Kidney (tissue), 22 donors: ENCODE measurements at places on chromosomes 3 and 15.

GRCh38 chr15:43330780-43331087, 361 bp upstream of the LCMT2 start:
- DNase-seq: no peak

DNA sequence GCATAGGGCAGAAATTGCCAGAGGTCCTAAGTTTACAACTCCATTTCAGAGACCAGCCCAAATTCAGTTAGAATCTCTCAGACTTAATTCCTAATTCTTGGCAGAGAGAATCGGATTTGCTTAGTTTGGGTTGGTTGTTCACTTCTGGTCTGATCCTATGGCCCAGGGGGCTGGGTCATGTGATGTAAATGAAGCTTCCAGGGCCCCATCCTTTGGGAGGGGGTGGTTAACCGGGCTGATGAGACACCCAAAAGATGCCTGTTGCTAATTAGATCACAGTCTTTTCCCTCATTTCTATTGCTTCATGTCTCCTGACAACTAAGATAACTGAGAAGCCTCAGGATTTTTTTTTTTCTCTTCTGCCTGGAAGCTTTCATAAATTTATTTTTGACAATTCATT, 11.1 kb upstream of the ZNF620 start:
- DNase-seq: no peak

- DNase-seq: no peak
Measured at GRCh38 chr3:107760144-107760543, 237.4 kb downstream of the BBX start.

GRCh38 chr3:152706991-152707713, 127.8 kb upstream of the P2RY1 start:
- no peak for DNase-seq

GRCh38 chr3:18559331-18559842, 134.2 kb upstream of the SATB1 start:
- no peak for DNase-seq

GRCh38 chr3:170610321-170610884, 24.5 kb upstream of the SLC7A14 start:
- no peak for DNase-seq

DNA sequence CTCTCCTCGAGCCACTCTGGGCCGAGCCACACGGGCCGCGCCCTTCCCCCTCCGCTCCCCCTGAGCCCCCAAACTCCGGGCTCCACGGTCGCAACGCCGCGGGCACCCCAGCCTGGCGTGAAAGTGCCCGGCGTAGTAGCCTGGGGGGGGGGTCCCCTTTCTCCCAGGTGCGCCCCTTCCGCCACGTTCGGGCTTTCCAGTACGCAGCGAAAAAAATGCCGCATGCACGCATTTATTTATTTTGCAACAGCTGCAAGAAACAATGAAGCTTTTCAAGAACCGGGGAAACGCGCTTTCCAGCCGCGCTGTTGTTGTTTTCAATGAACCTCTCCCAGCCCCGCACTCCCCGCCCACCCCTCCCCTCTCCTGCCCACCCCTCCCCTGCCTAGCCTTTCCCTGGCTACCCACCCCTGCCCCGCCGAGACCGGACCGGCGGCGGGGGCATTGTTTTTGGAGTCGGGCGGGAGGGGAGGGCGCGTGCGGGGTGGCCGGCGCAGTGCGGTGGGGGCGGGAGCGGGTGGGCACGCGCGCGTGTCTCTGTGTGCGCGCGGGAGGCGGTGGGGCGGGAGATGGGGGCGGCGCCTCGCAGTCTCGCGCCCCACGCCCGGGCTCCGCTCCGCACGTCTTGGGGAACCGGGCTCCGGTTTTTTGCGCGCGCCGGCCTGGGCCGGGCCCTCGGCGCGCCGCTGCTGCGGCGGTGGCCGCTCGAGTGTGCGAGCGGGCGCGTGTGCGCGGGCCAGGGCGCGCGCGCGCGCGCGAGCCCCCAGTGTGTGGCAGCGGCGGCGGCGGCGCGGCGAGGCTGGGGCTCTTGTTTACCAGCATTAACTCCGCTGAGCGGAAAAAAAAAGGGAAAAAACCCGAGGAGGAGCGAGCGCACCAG, at the start of gene IGF1R:
TSS of gene IGF1R (plus strand) at position 766 of the 880 bp plus-strand sequence. CDS start 1,043 bp downstream, outside the sequence.
- DNase-seq: peak; percentile 93

GRCh38 chr15:58738046-58738707, 11.3 kb downstream of the ADAM10 start:
- no peak for DNase-seq

DNA sequence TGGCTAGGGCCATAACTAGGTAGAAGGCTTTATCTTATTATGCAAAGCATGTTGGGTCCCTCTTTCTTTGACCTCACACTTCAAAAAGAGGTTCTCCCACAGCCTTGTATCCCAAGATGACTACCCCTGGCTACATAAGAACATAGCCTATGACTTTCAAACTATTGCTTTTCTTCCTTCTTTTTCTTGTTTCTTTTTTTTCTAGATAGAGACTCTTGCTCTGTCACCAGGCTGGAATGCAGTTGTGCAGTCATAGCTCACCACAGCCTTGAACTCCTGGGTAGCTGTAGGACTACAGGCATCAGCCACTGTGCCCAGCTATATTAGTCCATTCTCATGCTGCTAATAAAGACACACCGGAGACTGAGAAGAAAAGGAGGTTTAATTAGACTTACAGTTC, 47.2 kb downstream of the DIPK2A start:
- DNase-seq: no peak

- DNase-seq: no peak
Measured at GRCh38 chr3:7734456-7734855, 767.2 kb upstream of the LMCD1 start.

GRCh38 chr3:37680401-37680800, 181.3 kb upstream of the CTDSPL start:
- DNase-seq: no peak

- DNase-seq: no peak
Measured at GRCh38 chr3:37531066-37531720, 330.5 kb upstream of the CTDSPL start.

DNA sequence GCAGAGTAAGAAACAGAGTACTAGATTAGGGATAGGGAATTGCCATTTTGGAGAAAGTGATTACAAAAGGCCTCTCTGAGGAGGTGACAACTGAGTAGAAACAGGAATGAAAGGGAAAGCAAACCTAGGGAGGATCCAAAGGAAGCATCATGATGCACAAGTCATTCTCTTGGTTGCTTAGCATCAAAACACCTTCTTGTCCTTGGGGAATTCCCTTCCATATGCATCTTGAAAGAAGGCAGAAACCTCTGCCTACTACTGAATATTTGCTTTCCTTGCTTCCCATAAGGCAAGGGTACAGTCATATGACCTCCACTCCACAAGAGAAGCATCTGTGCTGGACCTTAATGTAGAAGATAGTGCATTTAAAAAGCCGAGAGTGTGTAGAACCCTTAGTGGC, 24.1 kb downstream of the GABPB1 start:
- DNase-seq: no peak

- no peak for DNase-seq
Measured at GRCh38 chr3:37096288-37096687, 78.1 kb downstream of the LRRFIP2 start.

DNA sequence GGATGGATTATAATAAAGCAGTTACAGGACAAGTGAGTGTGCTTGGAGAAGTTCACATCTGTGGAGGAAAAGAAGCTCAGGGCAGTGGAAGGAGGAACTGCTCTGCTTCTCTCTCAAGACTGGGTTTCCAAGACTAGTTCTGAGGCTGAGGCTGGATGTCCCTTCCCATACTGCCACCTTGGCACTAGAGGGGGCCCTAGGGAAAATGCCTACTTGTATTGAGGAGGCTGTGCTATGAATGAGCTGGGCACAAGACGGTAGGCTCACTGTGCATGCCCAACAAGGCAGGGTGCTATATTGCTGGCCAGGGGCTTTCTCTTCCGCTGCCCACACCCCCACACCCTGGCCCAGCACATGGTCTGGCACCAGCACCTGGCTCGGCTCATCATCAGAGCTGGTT, 65.2 kb downstream of the SLCO2A1 start:
- DNase-seq: no peak

DNA sequence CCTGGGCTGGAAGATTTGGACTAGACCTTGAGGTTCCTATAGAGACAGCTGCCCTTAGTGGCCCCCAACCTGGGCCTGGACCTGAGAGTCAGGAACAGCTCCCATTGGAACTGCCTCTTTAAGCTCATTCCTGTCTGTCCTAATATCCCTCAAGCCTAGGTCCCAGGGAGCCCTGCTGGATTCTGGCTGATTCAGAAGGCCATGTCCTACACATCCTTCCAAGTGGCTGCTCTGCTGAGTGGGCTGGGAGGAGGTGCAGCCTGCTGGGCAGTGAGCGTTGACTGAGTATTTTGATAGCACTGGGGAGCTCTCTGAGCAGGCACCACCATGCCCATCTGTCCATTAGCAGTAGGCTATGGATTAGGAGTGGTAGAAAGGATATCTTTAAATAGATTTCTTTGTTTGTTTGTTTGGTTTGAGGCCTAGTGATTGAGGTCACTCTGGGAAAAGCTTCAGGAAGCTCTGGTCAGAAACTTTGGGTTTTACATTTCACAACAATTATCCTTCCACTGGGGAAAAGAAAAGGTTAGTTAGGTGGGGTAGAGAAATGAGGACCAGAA, 54.6 kb upstream of the ATOSA start:
- no peak for DNase-seq

DNA sequence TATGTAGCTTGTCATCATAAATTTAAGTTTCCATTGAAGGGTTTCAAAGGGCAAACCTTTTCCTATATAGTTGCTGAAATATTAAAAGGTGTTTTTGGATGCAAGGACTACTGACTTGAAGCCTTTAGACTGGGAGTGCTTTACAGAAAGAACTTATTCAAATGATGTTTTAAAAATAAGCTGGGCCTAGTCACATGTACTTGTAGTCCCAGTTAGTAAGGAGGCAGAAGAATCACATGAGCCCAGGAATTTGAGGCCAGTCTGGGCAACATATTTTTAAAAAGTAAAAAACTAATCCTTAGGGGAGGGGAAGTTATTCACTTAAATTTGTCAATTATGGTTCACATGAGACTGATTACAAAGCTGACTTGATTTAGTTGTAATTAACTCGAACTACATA, 65.0 kb downstream of the SMARCC1 start:
- DNase-seq: no peak

DNA sequence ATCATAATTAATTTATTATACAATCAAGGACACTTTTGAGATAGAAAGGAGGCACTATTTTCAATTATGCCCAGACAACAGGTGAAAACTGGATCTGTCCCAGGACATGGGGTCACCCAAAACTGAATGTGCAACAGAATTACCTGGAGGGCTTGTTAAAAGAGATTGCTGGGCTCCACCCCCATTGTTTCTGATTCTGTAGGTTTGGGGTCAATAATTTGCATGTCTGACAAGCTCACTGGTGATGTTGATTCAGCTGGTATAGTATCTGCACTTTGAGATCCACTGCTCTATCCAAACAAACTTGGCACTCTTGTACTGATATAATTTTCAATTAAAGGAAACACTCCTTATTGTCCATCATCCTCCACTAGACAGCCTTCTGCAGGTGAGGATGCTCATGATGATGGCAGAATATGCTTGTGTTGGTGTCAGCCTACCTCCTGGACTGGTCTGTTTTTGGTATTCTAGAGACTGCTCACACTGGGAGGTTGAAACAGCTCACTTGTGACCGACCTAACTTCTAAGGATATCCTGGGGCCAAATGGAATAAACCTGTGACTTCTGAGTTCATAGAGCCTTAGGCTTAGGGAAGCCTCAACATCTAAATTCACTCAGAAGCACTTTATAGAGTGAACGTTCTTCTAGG, 2.2 kb downstream of the P2RY14 start:
- DNase-seq: no peak

- DNase-seq: no peak
Measured at GRCh38 chr3:134009345-134010000, 20.3 kb downstream of the SLCO2A1 start.

GRCh38 chr3:140223631-140224030, 288.6 kb downstream of the CLSTN2 start:
- no peak for DNase-seq

GRCh38 chr3:30333143-30333542, 273.3 kb upstream of the TGFBR2 start:
- no peak for DNase-seq

- DNase-seq: no peak
Measured at GRCh38 chr15:77716632-77717332, 84.1 kb upstream of the LINGO1 start.

DNA sequence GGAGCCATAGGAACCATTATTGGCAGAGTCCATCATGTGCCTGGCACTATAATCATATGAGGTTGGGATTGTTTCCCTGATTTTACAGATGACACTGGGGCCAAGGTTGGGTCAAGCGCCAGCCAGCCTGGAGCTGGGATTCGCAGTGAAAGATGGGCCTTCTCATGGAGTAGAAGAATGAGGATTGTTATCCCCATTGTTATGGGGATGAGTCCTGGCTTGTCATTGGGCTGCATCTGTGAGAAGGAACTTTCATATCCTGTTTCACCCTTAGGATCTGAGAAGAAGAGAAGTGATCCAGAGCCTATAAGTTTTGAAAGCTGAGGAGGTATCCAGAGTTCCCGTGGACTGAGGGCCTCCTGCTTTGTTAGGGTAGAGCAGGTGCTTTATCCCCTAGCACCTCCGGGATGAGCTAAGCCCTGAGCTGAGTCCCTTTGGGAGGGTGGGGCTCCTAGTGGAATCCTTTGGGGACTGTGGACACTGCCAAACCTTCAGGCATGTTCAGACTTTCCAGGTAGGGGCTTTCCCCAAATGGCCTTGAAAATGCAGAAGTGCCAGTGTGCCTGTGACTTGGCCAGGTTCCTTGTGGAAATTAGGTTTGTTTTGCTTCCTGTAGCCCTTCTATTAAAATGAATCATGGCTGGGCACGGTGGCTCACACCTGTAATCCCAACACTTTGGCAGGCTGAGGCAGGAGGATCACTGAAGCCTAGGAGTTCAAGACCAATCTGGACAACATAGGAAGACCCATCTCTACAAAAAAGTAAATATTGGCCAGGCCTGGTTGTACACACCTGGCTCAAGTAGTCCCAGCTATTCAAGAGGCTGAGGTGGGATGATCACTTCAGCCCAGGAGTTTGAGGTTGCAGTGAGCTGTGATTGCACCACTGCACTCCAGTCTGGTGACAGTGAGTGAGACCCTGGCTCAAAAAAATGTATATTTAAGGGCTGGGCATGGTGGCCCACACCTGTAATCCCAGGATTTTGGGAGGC, 30.2 kb upstream of the BSN start:
- DNase-seq: no peak

DNA sequence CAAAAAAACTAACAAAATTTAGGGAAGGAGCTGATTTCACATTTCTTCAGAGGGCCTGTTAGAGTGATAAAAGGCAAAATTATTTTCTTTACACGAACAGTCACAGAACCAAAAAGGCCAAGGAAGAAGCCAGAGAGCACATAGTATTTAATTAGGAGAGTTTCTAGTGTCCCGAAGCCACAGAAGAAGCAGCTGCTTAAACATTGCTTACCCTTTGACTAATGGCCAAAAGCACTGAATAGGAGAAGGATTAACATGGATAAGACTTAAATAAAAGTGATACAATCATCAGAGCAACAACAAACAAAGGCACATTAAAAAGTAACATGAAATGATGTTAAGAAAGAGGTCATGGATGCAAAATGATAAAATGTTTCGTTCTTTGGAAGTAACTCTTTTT, 98.6 kb downstream of the CHL1 start:
- DNase-seq: no peak

GRCh38 chr3:65955792-65956477, 82.8 kb downstream of the MAGI1 start:
- DNase-seq: no peak

GRCh38 chr15:66019826-66020398, 150.6 kb downstream of the RAB11A start:
- no peak for DNase-seq

GRCh38 chr3:116517308-116517707, 72.0 kb upstream of the LSAMP start:
- peak; percentile 3 for DNase-seq
